ENCODE measurements at places on chromosomes 6 and 20. TPM values are rescaled to one million over a fixed set of nuclear protein-coding genes. Genes with fewer than 3 reads are reported as not detected.

DNA sequence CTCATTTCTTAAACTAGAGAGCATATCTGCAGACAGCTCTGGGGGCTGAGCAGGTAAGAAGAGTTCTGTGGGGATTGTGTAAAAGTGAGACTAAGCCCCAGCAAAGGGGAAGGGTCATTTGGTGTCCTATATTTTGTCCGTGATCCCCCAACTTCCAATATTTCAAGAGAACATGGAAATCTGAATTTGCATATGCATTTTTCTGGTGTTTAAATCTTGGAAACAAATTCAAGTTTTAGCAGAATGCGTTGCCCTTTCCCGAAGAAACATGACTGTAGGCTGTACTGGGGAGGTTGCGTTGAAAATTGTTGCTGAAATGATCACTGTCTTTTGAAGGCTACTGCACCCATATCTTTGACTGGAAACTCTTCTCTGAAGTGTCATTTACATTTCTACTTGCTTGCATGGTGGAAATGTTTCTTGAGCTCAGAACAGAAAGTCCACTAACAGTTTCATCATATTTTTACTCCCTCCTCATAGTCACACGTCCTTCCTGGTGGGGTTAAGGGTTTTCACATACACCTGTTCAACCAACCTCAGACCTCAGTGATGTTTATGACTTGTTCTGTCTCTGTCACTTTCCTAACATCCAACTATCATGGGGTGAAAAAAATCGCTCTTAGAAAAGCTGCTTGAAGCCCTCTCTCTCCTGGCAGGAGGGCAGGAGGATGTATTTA lies 140.3 kb downstream of the BCAS1 start:
- peaks cover 8% of the 10 kb centered on the region for H3K4me1 ChIP-seq
- H3K4me3 ChIP-seq, result no peak overlapping the region
- no peak overlapping the region for H3K27ac ChIP-seq
- no peaks in the 10 kb centered on the region for H3K36me3 ChIP-seq

GRCh38 chr6:108535114-108535742 lies 25.5 kb upstream of the FOXO3 start:
- H3K36me3 ChIP-seq, result no peaks in the 10 kb centered on the region
- no peak overlapping the region for H3K4me3 ChIP-seq
- no peak overlapping the region for H3K27ac ChIP-seq

DNA sequence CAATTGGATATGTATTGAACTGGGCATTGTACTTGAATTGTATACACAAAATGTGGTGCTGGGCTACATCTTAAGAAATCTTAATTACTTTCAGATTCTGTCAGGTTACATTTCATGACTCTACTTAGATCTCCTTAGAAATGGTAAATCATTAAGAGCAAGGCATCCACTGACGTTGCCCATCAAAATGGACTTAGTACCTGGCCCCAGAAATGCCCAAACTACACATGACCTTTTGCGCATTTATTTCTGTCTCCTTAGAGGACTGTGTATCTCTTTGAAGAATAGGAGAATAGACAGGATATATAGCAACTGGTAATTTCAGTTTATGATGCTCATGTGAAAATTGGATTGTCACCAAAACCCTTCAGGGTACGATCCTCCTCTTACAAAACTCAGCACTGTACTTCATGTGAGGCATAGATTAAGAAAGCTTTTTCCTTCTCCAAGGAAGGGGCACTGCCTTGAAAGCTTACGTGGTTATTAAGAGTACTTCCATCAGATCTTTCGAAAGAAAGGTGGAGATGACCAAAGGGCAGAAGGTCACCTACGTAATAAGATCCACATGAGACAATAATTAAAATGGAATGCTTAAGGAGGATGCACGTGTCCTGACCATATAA lies 61.4 kb upstream of the BMP2 start:
- no peak overlapping the region for H3K4me3 ChIP-seq
- H3K4me1 ChIP-seq, result peaks cover 29% of the 10 kb centered on the region
- no peak overlapping the region for H3K27ac ChIP-seq
- H3K27me3 ChIP-seq, result no peaks in the 10 kb centered on the region
- no peaks in the 10 kb centered on the region for H3K36me3 ChIP-seq

Gene SERPINB6
- 60.3 TPM for total RNA-seq

Gene SIRPD
- total RNA-seq, result not detected
